HFFc6 (cell line): ENCODE measurements at places on chromosomes 5 and 9. TPM values are rescaled to one million over a fixed set of nuclear protein-coding genes. Genes with fewer than 3 reads are reported as not detected.

DNA sequence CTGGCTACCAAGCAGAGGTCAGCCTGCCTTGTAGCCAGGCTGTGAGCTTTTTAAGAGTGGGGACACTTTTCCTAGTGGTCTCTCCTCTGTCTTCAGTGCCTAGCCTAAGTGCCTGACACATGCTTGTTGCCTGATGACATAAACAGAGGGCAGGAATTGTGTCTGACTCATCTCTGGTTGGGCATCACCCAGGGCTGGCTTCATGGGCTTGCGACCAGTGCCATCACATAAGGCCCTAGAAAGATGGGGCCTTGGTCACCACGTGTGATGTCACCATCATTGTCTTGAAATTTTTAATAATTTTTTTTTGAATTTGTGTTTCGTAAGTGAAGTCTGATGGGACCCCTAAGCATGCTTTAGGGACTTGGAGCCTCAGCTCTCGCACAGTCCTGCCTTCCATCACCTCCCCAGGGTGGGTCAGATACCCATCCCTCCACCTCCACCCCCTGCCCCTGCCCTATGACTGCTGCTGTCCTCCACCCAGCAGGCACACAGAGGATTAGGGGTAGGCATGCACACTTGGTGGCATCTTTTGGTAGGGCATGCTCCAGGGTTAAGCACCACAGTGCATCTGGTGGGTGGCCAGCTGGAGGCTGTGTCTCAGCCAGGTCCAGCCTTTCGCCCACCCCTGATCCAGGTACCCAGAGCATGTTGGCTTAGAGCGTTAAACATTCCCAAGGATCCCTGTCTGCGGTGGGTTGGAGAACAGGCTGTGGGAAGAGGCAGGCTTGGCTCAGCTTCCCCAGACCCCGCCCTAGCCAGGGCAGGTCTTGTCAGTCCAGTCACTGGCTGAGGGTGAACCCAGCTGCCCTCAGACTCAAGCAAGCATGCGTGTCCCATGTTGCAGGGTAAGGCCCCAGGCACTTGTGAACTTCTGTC is 80.1 kb upstream of the SH3PXD2B start:
- DNase-seq: no peak

- DNase-seq: no peak
Measured at GRCh38 chr5:93674138-93674537, 67.3 kb downstream of the POU5F2 start.

- no peak for DNase-seq
Measured at GRCh38 chr5:68441309-68442073, 225.9 kb downstream of the PIK3R1 start.

DNA sequence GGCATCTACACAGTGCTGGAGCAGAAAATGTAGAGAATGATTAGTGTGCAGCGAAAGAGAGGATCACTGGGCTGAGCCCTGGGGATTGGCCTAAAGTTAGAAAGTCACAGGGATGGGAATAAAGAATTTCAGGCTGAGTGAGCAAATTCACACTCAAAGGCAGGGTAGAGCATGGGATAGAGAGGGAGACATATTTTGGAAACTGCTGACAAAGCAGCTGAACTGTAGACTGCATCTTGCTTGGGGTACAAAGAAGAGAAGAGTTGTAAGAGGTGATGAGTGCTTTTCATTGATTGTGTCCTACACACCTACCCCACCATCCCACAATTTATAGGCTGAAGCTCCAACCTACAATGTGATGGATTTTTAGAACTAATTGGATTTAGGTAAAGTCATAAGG is 677.8 kb downstream of the TAF11L14 start:
- no peak for DNase-seq

DNA sequence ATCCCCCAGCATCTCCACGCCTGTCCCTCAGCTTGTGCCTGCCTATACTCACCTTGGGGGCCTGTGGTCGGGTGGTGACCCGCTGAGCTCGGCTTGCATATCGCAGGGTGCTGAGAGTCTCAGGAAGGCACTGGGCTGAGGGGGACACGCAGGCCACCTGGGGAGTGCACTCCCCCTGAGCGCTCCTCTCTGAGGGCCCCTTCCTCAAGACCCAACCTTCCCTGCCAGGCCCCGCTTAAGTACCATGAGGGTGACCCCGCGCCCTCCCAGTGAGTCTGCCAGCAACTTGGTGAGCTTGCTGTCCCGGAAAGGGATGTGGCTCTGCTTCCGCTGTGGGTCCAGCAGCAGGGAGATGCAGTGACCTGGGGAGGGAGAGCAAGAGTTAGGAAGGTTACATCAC is 4.1 kb downstream of the KIF12 start:
- DNase-seq: no peak

DNA sequence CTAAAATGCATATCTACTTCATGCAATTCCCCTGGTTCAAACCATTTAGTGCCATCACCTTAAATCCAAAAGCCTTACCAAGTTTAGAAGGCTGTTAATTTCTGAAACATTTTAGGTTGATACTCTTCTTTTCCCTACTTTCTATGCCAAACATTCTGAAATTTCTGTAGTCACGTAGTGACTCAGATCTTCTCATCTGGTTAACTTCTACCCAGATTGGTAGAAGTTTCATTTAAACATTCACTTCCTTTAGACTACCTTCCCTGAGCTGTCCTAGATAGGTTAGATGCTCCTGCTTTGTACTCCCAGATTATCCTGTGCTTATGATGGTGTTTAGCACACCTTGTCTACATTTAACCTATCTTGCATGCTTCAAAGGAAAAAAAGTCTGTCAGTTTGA is 9.9 kb downstream of the RAD50 start:
- no peak for DNase-seq

The TRAF1 gene
- 0.47 to 0.91 TPM (median 0.63 TPM) in 3 replicates for total RNA-seq
